ENCODE measurements at places on chromosomes 11 and 22.

DNA sequence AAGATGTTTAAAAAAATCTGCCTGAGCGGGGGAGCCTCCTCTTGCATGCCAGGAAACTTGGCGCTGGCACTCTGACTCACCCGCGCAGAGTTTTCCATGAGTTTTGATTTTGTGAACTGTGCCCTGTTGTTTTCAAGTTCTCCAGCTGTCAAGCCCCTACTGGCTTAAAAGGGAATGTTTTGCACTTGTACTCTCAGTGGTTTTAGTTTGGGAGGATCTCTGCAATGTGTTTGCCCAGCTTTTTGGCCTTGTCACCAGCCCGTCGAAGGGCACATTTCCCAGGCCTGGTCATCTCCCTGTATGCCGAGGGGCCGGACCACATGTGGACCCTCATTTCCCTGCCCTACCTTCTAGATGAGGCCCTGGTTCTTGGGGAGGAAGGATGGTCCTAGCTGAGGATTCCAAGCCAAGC lies 12.2 kb downstream of the MRGPRF start:
- peak; percentile 51 for DNase-seq

DNA sequence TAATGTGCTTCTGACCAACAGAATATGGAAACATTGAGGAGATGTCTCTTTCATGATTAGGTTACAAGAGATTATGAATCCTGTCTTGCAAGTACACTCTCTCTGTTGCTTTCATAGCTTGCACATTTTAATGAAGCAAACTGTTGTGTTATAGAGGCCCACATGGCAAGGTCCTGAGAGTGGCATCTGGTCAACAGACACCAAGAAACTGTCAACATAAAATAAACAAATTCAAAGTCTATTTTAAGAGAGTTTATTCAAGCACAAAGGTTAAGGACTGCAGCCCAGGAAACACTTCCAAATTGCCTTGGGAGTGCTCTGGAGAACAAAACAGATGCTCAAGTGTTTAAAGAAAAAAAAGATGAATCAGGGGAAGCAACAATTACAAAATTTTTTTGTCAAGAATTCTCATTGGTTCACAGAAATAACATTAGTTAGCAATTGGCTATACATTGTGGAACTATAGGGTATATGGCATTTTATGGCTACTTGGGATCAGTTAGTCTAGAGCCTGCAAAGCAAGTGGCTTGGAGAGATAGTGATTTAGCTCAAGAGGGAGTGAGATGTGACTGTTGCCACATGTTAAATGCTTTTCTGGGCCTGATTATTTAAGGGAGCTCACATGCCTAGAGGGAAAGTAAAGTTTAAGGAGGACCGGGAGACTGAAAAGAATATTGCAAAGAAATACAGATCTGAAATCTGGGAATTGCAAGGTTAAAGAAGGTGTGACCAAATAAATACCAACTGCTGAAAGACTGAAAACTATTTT lies 54.6 kb downstream of the CTSC start:
- no peak for DNase-seq

DNA sequence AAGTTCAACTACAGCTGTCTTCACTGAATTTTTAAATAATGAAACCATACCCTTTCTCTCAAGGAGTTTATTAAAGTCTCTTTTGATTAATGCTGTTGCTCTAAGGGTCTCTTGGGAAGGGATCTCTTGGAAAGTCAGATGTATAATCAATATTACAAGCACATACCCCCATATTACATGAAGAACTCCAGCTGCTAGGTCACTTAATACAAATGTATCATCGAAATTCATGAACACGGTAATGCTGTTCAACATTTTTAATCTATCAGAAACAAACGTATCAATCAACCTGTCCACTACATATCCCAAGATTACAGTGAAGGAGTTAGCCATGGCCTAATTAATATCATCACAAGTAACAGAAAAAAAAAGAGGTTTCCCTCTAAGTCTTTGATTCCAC lies 383.2 kb upstream of the ARHGAP42 start:
- no peak for DNase-seq

- DNase-seq, result no peak
Measured at GRCh38 chr11:21177379-21177778, 508.0 kb downstream of the NELL1 start.

DNA sequence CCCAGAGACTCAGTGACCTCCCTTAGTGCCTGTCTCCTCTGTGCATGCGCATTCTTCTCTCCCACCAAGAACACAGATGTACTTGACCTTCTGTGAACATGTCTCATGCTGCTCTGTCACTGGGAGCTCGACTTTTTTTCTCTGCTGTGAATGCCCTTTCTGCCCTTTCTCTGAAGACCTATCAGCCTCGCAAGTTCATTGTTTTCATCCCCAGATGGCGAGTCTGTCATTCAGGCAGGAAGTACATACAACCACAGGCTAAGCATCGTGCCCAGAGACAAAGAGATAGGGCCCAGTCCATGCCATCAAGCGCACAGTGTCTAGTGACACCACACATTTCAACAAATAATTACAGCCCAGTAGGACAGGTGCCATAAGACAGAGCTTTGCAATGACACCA lies 50.4 kb upstream of the RAB1B start:
- DNase-seq, result no peak
